Ovary (tissue), 10 donors: ENCODE measurements at places on chromosomes 7 and 10.

GRCh38 chr7:11155883-11156282 lies 182.2 kb downstream of the PHF14 start:
- DNase-seq = no peak

GRCh38 chr10:76086761-76087639 lies 655.6 kb downstream of the LRMDA start:
- peak; percentile 83 for DNase-seq

DNA sequence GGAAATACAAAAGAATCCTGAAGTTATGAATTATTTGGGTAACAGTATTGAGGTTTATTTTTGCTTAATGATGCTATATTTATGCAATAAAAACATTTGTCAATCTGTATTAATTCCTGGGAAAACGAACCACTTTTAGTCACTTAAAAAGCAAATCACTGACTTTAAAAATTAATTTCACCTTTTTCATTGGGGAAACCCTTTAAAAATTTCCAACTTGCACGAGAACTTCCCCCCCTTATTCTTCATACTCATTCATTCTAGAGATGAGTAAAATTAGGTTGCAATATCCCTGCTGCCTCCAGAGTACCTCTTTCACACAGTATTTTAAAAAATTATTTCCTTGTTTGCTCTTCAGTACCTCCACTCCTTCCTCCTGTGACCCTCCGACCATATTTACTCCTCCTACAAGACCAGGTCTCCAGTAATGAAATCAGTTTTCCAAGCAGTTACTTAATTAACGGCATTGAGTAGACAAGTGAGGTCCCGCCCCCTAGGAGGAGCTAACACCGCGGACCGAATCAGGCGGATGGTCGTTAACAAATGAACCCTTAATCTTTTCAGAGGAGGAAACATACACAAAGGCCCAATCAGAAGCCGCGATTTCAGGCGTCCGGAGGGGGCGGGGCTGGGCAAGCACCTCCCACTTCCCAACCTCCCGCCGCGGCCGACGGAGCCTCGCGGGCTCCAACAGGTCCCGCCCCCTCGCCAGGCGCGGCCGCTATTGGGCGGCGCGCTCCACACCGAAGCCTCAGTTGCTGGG lies 465 bp upstream of the TRIM24 start:
- no peak for DNase-seq

DNA sequence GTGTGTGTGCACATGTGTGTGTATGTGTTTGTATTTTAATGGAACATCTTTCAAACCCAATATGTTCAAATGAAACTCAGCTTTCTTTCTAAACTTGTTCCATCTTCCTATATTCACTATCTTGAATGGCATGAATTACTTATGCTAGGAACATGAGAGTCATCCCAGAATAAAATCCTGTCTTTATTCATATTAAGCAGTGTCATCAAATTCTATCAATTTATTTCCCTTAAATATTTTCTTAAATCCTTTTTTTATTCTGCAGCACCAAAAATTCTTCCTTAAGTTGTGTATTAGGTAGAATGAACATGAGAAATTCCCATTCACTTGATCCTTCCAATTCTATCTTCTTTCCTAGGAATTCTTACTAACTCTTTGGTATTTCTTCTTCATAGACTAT lies 146.6 kb upstream of the PCDH15 start:
- no peak for DNase-seq

DNA sequence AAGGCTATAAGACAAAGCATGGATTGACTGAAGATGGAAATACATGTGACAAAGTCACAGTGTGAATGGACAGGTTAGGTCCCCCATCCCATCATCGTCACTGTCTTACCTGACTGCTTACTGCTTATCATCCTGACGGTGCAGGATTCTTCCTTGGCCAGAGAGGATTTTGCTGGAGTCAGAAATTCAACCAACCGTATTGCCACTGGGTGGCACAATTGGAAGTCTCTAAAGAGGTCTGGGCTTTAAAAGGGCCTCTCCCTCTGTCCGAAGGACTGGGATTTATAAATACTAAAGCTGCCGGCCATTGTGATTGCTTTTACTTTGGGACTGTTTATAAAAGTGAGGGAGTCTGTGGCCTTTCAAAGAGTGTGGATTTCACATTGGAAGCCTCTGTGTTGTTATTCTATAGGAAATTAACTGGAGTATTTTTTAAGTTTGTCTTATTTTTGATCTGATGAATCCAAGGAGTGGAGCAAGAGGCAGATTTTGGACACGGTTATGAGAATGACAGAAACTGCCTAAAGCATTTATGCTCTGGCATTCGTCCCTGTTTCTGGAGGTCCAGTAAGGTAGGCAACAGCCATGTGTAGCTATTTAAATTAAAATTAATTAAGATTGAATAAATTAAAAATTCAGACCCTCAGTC lies 113.3 kb upstream of the CREB5 start:
- no peak for DNase-seq

GRCh38 chr7:140260352-140261104 lies 83.7 kb upstream of the KDM7A start:
- no peak for DNase-seq

- no peak for DNase-seq
Measured at GRCh38 chr10:35516102-35516670, 89.0 kb upstream of the GJD4 start.

GRCh38 chr10:116669832-116670644 lies 49.3 kb downstream of the PNLIPRP2 start:
- DNase-seq = peak; percentile 43

GRCh38 chr10:46171661-46172060 lies 115.1 kb upstream of the ANTXRL start:
- no peak for DNase-seq

DNA sequence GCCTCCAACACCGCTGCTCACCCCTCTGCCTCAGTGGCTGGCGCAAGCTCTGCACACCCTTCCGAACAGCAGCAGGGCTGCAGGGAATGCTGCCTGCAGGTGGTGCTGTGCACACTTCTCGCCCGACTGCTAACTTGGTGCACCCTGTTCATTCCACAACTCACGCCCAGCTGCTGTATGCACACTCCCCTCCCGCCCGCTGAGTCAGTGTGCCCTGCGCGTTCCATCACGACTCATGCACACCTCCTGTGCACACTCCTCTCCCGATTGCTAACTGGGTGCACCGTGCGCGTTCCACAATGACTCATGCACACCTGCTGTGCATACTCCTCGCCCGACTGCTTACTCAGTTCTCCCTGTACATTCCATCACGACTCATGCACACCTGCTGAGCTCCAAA lies 21.5 kb downstream of the ADARB2 start:
- DNase-seq = no peak

- no peak for DNase-seq
Measured at GRCh38 chr7:70563960-70564359, 568.0 kb upstream of the GALNT17 start.

- no peak for DNase-seq
Measured at GRCh38 chr7:70307544-70308106, 709.4 kb downstream of the AUTS2 start.

GRCh38 chr7:13411636-13412035 lies 577.8 kb downstream of the ETV1 start:
- no peak for DNase-seq

DNA sequence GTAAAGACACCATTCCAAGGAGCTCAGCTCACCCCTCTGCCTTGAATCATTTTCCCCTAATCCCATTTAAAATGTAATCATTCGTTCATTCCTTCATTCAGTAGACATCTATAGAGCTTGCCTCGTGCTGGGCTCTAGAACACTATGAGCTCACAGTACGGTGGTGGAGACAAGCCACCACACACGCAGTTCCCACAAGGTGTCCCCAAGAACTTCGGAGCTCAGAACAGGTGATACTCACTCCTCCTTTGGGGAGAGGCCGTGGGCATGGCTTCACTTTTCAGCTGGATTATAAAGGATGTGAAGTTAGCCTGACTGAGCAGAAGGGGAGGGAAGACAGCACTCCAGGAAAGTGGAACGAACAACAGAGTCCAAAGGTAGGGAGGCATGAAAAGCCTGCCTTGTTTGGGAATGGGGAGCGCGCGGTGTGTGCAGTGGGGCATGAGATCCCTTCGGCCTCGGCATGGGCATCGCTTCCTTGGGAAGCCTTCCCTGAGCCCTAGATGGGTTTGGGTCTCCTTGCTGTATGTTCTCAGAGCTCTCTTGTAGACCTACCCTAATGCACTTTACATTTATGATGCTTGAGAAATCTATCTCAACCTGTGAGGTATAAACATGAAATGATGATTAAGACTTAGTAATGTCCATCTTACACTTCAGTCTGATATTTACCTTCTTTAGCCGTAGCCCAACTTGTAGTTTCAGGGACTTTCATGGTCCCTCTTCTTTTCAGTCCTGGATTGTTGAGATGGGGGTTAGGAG lies 809 bp upstream of the OGA start:
- DNase-seq = no peak

- peak; percentile 79 for DNase-seq
Measured at GRCh38 chr10:121974535-121975294, at the start of gene NSMCE4A. TSS of gene NSMCE4A (minus strand) at chr10:121975217. CDS start at chr10:121975165, 52 bp downstream.

DNA sequence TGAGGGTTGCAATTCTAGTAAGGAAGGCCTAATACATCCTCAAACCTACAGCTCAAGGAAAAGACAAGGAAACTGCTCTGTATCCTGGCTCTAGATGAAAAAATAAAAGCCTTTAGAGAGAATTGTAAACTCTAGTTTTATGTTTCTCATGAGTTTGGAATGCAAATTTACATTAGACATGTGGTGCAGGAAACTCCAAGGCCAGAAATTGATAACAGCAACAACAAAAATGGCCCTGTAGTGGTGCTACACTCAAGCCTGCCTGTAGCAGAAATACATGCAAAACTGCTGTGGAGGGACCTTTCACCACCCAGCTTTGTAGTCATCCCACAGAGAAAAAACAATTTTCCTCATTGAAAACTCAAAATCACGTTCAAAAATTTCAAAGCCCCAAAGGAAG lies 546.7 kb upstream of the LRRN3 start:
- no peak for DNase-seq

GRCh38 chr7:12508554-12508953 lies 62.0 kb upstream of the SCIN start:
- DNase-seq = no peak

DNA sequence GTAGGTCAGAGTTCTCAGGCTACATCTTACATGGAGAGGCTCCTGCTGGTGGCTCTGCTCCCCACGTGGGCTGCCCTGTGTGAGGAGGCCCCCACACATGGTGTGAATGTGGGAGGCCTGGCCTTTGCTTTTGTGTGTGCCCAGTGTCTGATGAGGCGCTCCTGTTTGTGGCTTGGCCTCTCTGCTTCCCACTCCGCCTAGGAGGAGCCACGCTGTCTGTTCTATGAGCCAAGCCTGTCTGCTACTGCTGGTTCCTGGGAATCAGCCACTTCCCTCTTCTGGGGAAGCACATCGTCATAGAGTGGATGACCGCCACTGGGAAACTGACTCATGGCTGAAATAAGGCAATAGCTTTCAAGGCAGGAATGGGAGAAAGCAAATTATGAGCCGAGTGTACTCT lies 87.1 kb downstream of the CYP26A1 start:
- no peak for DNase-seq

DNA sequence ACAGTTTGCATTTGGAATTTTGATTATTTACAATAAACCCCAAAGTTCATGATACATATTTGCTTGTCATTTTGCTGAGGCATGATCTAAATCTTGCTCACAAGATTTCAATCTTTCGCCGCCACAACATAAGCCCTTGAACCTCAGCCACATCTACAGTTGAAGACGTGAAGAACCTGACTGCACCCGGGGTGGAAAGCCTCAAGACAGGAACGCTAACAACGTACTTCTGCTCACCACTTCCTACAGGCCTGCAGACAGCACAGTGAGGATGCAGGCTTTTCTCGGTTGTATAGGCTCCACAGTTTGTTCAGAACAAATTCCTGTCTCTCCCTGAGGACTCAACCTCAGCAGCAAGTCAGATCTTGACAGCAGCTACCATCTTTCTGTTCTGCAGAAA lies 393.8 kb upstream of the PRKCQ start:
- no peak for DNase-seq

GRCh38 chr7:54967377-54967776 lies 51.4 kb upstream of the EGFR start:
- DNase-seq = no peak

GRCh38 chr7:92131764-92132330 lies 2.4 kb downstream of the CYP51A1 start:
- DNase-seq = no peak

DNA sequence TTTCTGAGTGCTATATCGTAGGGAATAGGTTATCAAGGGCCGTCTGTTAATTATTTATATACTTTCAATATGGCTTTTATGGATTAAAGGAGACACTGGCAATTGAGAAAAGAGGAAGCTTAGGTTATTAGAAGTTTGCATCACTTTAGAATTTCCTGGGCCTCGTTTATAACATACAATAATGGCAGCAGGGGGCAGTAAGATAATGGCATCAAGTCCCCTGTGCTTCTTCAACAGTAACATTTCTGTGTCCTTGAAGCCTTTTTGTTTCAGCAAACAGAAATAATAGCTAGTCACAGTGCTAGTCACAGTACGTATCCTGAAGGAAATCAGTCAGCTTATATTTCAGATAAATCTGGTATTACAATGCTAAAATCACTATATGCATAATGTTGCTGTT lies 41.9 kb downstream of the SPAM1 start:
- DNase-seq = no peak

DNA sequence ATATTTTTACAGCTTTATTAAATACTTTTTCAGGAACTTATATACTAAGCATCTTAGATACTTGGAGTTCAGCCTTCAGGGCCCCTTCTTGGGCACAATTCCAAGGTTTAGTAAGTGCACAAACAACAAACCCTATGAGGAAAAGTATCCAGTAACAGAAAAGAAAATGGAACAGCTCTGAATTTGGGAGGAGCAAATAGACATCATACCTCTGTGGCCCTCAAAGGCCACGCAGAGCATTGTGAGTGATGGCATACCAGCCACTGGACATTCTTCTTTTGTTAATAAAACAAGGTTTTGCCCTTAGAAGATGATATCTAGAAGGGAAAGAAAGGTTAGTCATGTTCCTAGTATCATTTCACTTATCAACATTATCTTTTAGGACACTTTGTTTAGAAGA lies 46.0 kb downstream of the ST7 start:
- DNase-seq = no peak

DNA sequence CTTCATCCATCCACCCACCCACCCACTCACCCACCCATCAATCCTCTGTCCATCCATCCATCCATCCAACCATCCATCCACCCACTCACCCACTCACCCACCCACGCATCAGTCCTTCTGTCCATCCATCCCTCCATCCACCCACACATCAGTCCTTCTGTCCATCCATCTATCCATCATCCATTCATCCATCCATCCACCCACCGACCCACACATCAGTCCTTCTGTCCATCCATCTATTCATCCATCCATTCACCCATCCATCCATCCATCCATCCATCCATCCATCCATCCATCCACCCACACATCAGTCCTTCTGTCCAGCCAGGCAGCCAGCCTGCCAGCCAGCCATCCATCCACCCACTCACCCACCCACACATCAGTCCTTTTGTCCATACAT lies 15.8 kb upstream of the GRIFIN start:
- no peak for DNase-seq

DNA sequence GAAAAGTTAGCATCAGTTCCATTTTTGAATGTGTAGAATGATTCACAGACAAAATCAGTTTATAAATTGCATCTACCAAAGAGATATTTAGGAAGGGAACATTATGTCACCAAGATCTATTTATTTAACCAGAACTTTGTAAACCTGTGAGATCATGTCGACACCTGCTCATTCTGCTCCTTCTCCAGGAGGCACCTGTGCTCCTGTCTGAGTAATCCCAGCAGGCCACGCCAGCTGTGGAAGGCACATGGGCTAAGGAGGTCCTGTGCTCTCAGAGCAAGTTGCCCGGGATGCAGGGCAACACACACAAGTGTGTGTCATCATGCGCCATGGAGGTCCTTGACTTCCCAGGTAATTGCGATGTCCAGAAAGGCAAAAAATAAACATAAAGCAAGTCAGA lies 45.5 kb upstream of the ADARB2 start:
- no peak for DNase-seq
